ENCODE measurements at places on chromosomes 1 and 21.

DNA sequence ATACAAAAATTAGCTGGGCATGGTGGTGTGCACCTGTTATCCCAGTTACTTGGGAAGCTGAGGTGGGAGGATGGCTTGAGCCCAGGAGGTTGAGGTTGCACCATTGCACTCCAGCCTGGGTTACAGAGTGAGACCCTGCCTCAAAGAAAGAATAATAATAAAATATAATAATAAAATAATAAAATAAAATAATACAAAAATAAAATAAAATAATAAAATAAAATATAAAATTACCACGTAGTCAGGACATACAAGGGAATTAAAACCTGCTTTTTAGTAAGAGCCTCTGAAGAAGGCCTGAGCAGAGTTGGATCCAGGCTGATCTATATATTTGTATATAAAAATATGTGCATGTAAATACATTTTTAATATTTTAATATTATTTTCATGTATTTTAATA lies 41.7 kb downstream of the EPHB2 start:
- DNase-seq: no peak

DNA sequence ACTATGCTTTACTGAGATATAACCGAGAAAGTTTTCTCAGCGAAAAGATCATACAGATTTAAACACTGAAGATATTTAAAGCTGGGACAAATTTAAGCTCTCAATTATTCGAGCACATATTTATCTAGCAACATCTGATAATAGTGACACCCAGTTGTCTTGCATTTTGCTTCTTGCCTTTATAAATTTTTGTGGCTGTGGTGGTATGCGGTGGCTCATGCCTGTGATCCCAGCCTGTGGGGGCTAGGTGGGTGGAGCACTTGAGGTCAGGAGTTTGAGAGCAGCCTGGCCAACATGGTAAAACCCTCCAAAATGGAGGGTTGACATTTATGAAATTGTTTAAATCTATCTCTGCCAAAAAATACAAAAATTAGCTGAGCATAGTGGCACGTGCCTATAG lies 312.2 kb downstream of the SPATA17 start:
- no peak for DNase-seq

GRCh38 chr1:46903481-46903880 lies 37.8 kb downstream of the CYP4A11 start:
- DNase-seq: no peak

DNA sequence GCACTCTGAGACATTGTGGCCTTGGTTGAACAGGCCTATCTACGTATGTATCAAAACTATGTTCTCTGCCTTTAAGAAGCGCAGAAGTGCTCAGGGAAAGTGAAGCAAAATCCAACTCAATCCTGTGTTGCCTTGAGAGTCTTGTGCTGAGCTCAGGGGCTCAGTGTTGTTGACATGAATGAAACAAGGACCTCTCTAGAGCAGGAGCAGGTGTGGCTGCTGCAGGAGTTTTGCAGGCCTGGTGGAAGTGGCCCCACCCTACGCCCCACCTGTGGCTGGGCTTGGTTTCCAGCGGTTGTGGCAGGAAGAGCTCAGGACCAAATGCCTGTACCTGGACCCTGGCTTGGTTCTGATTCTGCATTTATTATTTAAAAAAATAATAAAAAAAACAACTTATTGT lies 20.9 kb downstream of the CA6 start:
- DNase-seq: no peak

GRCh38 chr21:45379901-45380330 lies 25.0 kb upstream of the COL18A1 start:
- DNase-seq: no peak
